SIG-M5 (cell line): ENCODE measurements at places on chromosomes 3 and 15.

- no peak for DNase-seq
Measured at GRCh38 chr3:97495896-97496295, 268.7 kb upstream of the ARL6 start.

DNA sequence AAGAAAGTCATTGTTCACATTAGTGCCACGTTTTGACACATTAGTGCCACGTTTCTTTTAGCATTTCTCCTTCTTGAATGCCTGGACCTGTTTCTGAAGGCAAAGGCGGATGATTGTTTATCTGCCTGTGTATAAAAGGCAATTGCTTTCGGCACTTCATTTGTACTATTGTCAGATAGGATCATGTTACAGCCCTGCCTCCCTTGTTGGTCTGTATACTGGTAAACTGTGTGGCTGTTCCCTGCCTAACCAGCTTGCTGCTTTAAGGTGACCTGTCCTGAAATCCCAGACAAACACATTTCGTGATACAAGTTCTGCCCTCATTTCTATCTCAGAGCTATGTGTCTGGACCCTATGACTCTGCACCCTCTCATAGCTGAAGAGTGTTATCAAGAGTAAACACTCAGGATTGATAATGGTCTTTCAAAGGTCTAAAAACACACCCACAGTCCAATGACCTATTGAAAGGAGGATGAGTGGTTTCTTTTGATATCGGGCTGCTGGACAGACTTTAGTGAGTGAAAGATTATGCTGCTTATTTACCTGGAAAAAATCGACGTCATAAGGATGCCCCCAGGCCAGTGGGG lies 276.3 kb upstream of the MCTP2 start:
- DNase-seq = no peak

DNA sequence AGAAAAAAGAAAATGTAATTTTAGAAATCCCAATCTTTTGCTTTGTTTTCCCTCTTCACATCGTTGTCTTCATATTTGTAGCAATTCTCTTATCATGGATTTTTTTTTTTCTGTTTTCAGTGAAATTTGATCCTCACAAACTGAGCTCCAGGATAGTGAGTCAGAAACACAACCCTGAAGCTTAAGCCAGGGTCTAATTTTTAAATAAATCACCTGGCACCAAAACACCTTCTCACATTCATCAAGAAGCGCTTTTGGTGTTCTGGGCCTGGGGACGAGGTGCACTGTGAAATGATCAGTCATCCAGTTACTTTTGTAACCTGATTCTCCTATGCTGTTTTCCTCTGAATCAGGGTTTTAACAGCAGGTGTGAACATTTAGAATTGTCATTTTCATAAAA lies 87.7 kb downstream of the REC114 start:
- DNase-seq = no peak

DNA sequence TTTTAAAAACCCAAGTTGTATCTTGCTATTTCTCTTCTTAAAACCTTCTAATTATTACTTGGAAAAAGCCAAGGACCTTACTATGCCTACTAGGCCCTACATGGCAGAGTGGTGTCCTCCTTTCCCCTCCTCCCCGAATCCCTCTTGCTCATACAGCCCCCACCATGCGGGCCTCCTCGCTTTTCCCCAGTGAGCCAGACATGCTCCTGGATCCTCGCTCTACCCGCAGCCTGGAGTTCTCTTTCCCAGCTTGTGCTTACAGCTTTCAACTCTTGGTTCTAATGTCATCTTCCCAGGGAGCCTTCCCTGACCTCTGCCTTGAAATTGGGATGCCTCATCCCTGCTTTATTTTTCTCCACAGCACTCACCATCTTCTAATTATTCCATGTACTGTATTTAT lies 111.8 kb upstream of the TLE3 start:
- DNase-seq = no peak

GRCh38 chr3:89364314-89364713 lies 256.9 kb downstream of the EPHA3 start:
- DNase-seq = no peak

DNA sequence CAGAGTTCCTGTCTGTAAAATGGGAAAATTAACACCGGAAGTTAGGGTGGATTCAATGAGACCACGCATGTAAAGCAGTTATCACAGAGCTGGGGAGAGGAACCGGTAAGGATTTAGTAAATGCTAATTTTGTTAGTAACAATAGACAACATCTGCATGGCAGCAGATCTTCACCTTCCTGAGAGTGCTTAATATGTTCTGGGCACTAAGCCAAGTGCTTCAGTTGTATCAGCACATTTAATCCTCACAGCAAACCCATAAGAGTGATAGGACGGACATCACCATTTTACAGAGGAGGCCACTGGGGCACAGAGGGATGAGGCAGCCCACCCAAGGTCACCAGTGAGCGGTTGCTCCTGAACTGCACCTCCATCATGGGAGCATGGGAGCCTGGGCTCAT lies 189.4 kb downstream of the WNT5A start:
- DNase-seq = no peak

DNA sequence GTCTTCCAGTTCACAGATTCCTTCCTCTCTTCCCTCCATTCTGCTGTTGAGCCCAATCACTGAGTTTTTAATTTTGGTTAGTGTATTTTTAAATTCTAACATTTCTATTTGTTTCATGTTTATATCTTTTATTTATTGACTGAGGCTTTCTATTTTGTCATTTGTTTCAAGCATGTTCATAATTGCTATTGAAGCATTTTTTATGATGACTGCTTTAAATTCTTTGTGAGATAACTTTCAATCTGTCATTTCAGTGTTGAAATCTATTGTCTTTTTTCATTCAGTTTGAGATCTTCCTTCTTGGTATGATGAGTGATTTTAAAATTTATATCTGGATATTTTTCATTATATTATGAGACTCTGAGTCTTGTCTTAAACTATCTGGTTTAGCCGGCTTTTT lies 192.3 kb downstream of the RPLP1 start:
- DNase-seq = no peak

DNA sequence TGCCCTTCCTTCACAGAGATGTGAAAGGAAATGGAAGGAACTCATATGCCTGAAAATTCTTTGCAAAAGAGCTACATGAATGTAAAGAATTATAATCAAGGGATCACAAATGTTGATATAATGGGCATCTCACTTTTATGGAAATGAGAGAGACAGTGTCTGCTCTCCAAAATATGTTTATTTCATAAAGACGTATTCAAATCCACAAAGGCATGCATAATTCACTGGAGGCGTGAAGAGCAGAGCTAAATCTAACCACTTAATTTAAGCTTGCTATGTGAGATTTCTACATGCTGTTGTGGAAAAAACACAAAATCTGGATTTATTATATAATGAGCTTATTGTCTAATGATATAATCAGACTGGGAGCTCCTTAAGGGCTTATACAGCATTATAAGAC lies 469.1 kb downstream of the RAP2B start:
- DNase-seq = no peak

GRCh38 chr3:172553526-172554252 lies 30.5 kb upstream of the TNFSF10 start:
- DNase-seq = no peak

DNA sequence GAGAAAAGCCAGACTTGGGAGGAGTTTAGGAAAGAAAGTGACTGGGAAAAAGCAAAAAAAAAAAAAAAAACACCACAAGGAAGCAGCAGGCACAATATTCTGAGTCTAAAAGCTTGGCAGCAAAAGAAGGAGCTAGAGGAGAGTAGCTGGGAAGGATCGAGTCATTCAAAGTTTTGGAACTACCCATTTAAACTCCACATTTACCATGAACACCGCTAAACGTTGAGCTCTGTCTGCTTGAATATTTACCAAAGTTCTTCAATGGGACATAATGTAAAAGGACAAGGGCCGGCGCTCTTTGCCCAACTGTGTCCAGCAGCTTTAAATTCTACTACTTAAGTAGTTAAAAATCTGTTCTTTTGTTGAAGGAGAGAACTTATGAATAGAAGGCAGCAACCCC lies 481.9 kb downstream of the FOXP1 start:
- no peak for DNase-seq

DNA sequence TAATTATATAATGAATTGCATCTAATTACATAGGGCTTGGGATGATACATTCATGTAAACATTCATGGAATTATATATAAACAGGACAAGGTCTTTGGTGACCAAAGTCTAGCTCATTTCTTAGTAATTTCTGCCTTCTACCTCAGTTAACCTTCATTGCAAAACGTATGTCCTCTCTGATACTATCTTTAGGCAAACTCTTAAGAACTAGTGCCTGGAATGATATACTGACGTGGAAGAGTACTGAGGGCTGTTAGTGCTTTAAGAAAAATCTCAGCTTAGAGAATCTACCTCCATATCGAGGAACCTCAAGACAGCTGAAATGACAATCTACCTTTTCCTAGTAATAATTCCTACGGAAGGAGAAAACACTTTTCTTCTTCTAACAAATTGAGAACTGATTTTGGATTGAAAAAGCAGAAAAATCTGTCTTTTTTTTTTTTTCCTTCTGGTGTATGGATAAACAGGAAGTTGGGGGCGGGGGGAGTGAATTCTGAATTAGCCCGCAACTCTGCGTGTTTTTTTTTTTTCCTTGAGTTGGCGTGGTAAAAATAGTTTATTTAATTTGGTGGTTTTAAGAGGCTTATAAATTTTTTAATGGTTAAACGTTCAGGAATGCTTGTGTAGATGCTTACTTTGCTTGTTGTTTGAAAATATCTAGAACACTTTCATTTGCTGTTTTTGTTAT lies 43.2 kb downstream of the RARB start:
- DNase-seq = no peak

- DNase-seq = no peak
Measured at GRCh38 chr15:81766829-81767475, 278.9 kb downstream of the MEX3B start.

DNA sequence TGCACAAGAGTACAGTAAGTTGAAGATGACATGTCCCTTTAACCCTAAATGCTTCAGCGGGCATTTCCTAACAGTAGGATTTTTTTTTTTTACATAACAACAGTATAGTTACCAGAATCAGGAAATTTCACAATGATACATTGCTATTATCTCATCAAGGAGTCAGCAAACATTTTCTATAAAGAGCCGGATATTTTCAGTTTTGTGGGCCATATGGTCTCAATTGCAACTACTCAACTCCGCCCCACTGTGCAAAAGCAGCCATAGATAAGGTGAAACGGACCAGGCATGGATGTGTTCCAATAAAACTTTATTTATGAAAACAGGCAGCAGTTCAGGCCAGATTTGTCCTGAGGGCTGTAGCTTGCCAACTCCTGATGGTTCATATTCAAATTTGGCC lies 130.6 kb downstream of the SMAD6 start:
- peak; percentile 37 for DNase-seq

DNA sequence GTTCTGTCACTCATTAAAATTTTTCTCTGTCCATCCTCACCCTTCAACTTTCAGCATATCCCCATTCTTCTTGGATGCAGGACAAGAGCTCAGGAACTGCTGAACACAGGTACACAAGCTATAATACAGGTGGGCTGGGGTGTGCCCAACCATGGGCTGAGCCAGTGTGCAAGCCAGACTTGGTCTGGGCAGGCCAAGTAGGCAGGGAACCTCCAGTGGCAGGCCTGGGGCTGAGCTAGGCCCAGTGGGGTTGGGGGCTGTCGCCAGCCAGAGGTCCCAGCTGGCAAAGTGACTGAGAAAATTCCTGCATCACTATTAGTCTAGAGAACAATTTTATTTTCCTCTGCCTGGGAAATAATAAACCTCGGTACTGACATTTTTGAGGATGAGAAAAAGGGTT lies 202.9 kb downstream of the LRRC3B start:
- no peak for DNase-seq

DNA sequence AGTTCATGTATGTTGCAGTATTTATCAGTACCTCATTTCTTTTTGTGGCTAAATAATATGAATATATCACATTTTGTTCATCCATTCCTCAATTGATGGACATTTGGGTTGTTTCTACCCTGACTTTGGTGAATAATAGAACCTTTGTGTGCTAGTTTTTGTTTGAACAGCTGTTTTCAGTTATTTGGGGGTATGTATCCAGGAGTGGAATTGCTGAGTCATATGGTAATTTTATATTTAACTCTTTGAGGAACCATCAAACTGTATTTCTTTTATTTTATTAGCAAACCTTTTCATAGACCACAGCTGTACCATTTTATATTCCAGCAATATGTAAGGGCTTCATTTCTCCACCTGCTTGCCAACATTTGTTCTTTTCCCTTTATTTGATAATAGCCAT lies 38.4 kb upstream of the RBM5 start:
- DNase-seq = no peak

DNA sequence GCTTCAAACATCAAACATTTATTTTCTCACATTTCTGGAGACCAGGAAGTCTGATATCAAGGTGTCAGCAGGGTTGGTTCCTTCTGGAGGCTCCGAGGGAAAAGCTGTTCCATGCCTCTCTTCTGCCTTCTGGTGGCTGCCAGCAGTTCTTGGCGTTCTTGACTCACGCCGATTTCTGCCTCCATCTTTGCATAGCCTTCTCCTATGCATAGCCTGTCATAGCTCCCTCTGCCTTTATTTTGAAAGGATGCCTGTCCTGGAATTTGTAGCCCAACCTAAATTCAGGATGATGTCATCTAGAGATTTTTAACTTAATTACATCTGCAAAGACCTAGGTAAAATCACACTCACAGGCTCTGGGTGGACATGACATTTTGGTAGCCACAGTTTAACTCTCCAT lies 70.4 kb downstream of the RGMA start:
- no peak for DNase-seq

GRCh38 chr15:40340740-40341400 lies at the start of gene CCDC9B:
CCDC9B (minus strand) TSS chr15:40340939; CDS start chr15:40340819, 120 bp downstream.
- DNase-seq = no peak

- DNase-seq = no peak
Measured at GRCh38 chr3:136839556-136839931, 20.6 kb downstream of the SLC35G2 start.

DNA sequence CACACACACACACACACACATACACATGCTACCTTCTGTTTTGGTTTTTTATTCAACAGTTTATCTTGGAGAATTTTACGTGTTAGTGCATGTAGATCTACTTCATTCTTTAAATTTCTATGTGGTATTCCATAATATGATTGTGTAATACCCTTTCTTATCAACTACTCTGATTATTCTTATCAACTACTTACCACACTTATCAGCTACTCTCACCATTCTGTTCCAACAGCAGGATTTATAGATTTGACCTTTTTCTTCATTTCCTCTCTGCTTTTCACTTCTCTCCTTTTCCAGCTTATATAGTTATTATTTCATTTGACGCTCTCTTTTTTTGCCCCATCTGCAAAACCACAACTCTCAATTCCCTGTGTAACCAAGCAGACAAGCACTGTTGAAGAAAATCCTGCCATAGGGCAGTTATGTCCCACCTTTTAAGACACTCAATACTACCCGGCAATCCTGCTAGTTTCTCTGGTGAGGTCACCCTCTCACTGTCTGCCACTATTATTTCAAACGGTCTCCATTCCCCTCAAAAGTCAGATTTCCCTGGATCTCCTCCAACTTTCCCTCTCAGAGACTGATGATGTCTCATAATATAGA lies 56.9 kb upstream of the SATB1 start:
- DNase-seq = no peak

DNA sequence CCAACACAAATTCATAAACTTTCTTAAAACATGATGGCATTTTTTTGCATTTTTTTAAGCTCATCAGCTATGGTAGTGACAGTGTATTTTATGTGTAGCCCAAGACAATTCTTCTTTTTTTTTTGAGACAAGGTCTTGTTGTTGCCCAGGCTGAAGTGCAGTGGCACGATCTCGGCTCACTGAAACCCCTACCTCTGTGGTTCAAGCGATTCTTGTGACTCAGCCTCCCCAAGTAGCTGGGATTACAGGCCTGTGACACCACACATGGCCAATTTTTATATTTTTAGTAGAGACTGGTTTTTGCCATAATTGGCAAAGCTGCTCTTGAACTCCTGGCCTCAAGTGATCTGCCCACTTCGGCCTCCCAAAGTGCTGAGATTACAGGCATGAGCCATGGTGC lies 17.3 kb upstream of the USP50 start:
- DNase-seq = no peak
